ENCODE measurements at places on chromosomes 1 and 21.

DNA sequence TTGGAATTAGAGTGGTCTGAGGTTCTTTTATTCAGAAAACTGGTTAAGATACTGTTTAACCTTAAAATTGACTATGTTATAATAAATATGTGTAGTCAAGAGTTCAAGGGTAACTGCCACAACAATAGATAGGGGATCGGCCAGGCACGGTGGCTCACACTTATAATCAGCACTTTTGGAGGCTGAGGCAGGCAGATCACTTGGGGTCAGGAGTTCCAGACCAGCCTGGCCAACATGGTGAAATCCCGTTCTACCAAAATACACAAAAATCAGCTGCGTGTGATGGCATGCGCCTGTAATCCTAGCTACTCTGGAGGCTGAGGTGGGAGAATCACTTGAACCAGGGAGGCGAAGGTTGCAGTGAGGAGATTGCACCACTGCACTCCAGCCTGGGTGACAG is 39.5 kb downstream of the PDC start:
- DNase-seq: no peak

DNA sequence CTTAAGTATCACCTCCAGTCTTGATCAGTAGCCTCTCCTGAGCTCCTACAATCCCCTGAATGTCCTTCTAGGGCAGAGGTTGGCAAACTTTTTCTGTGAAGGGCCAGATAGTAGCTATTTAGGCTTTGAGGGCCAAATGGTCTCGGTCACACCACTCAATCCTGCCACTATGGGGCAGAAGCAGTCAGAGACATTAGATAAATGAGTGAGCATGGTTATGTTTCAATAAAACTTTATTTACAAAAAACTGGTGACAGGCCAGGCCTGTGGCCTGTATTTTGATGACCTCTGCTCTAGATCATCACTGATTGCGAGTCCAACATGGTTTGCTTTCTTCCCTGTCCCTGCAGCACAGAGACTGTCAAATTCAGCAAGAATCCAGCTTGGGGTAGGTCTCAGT is 36.3 kb downstream of the LRP8 start:
- no peak for DNase-seq

DNA sequence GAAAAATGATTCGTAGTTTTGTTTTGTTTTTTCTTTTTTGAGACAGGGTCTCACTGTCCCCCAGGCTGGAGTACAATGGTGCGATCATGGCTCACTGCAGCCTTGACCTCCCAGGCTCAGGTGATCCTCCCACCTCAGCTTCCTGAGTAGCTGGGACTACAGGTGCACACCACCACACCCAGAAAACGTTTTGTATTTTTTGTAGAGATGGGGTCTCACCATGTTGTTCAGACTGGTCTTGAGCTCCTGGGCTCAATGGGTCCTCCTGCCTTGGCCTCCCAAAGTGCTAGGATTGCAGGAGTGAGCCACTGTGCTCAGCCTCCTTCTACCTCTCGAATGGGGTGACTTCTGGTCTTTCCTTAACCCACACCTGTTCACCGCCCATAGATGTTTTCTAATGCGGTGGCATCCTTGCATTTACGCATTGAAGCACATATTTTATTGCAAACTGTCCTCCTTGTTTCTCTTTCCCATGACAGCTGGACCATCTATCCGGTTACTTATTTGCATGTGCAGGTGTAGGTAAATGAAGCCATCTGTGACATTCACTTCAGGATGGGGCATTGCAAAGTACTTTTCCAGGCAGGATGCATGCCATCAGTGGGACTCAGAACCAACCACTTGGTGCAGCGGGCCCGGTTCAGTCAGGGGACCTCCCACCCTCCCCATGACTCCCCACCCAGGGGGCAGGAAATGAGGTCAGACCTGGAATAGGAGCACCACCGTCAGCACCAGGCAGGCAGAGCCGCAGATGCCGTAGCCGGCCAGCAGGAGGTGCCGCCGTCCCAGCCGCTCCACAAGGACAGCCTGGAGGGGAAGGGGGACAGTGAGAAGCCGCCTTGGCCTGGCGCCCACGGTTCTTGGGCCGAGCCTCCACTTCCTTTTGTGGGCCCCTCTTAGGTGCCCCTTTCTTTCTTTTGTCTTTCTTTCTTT is 16.5 kb downstream of the SLC2A7 start:
- no peak for DNase-seq

GRCh38 chr1:29508458-29509107 is 272.3 kb downstream of the PTPRU start:
- DNase-seq: no peak

DNA sequence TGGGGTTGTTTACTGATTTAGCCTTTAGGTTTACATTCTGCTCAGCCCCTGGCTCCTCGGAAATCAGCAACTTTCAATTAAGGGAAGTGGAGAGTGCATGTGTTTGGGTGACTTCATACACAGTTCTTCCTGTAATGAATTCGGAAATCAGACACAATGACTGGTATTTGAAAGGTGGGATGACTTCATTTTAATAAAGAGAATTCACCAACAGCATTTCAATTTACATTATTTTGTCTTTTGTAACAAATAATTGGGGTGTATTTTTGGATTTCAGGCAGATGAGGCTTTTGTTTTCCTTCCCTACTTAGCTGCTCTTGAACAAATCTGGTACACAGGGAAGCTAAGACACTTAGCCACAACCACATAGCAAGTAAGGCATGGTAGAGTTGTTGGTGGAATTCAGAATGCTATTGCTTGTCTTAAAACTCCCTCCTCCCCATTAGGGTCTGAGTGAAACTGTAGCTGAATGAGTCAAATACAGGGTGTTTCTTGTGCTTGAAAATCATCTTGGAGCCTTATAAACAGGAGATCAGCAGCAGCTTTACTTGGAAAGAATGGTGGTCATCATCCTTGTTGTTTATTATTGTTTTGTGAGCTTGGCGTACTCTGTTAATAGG is 917 bp downstream of the STX12 start:
- DNase-seq: no peak

- DNase-seq: no peak
Measured at GRCh38 chr1:203656796-203657747, 30.4 kb downstream of the ATP2B4 start.

DNA sequence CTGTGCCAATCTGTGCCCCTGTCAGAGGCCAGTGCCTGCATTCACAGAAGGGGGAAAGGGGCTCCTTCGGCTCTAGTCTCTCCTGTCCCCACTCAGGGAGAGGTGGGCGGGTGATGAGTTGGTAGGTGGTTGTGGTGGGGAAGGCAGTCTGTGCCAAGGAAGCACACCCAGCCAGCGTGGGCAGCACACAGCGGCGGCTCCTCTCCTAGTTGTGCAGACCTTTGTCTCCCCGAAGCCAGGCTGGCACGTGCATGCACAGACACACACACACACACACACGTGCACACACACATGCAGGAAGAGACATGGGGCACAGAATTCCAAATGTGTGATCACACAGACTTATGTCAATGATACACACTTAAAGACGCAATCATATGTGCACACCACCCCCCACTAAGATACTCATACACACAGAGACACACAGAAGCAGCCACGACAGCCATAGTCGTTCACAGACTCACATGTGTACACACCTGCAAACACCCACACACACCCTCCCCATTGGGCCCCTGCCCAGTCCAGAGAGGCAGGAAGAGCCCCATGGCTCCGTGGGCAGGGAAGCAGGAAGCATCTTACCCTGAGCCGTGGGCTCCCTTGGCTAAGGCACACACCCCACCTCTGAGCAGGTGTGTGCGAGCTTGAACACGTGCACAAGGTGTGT is 16.4 kb downstream of the RIMS3 start:
- DNase-seq: no peak

GRCh38 chr1:202164271-202165037 is 4.1 kb upstream of the PTPN7 start:
- DNase-seq: no peak

DNA sequence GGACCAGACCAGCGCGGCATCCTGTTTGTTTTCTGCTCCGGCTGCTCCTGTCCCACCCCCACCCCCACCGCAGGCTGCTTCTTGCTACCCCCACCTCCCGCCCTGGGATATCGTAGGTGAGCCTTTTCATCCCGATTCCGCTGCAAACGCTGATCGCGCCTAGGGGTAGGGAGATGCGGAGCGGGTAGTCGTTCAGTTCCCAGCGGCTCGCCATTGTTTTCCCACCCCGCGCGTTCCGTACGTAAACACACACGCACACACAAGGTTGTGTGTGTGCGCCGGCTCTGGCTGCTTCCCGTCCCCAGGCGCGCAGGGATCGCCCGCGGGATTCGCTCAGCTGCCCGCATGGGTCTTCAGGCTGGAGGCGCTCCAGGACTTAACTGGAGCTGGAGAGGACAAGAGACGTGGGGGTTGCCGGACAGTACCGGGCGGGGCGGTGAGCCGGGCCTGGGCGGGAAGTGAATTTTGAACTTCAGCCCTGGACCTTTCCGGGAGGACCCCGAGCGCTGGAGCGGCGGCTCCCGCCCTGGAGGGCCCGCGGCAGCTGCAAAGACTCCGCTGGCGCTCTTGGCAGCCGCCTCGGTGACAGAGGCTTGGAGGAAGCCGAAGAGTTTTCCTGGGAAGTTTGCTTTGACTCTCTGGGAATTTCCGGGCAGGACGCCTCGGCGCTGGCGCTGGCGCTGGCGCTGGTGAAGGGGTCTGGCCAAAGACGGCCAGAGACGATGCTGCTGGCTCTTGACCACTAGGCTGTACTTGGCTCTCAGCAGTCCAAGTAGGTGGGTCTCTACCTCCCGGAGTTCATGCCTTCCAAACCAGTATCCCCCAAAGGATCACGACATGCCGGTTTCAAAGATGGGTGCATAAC is 1.6 kb downstream of the SOX13 start:
- DNase-seq: peak; percentile 57

DNA sequence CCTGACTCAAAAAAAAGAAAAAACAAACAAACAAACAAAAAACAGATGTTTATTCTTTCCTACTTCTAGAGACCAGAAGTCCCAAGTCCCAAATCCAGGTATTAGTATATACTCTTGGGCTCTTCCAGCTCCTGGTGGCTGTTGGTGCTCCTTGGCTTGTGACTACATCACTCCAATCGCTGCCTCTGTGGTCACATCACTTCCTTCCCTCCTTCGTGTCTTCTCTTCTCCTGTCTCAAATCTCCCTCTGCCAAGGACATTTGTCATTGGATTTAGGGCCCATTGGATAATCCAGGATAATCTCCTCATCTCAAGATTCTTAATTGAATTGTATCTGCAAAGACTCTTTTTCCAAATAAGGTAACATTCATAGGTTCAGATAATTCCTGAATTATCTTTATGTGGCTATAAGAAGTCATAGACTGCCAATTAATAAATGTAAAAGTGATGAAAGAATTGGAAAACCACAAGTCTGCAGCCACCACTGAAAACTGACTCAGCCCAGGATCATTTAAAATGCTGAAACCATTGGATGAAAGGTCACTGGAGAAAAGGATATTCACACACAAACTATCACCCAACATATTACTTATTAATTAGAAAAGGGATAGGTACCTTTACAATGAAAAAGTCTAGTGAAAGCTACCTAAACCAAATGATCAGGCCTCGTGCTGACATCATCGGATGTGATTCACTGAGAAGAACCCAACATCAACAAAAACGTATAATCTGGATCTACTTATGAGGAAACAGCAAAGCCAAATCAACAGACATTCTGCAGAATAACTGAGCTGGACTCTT is 67.1 kb downstream of the ZNF281 start:
- no peak for DNase-seq

- DNase-seq: no peak
Measured at GRCh38 chr1:29673669-29674626, 437.6 kb downstream of the PTPRU start.

- no peak for DNase-seq
Measured at GRCh38 chr1:34696981-34697380, 57.9 kb upstream of the GJB5 start.

- DNase-seq: no peak
Measured at GRCh38 chr1:82564333-82564732, 763.6 kb downstream of the ADGRL2 start.

GRCh38 chr1:101069158-101069557 is 43.6 kb upstream of the DPH5 start:
- peak; percentile 33 for DNase-seq

DNA sequence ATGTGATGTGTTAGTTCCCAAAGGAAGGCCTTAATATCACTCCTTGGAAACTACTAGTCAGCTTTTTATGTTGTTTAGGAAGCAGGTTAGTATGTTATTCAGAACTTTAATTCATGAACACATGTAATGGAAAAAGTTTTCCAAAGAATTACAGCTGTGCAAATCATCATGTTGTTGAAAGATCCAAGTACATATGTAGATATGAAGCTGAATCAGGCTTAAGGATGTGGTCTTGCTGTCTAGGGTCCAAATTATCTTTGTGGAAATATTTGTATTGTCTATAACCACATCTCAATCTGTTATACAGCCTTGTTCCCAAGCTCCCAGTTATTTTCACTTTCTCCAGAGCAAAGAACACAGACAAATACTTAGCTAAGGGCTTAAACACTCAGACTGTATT is 231.6 kb downstream of the TPR start:
- no peak for DNase-seq

DNA sequence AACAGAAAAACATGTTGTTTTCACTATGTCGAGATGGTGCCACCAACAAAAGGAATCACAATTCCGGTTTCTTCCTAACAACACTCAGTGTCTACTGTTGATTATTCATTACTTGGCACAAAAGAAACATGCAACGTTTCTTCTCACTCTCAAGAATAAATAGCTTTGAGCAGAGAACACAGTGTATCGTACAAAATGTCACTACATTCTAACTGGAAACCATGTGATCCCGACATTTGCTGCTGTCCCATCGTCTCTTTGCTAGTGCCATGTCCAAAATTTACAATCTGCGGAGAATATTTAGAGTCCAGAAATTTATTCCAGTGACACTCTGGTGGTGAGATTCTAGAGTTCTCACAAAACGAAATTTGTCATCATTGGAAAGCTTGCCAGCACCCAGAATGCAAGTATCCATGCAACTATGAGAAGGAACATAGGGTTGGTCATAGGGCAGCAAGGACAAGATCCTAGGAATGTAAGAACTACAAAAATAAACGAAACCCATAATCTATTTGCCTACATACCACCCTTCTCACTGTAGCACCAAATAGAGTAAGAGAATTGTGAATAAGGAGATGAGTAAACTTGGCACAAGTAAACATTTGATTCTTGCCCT is 505.1 kb downstream of the LTN1 start:
- DNase-seq: no peak

DNA sequence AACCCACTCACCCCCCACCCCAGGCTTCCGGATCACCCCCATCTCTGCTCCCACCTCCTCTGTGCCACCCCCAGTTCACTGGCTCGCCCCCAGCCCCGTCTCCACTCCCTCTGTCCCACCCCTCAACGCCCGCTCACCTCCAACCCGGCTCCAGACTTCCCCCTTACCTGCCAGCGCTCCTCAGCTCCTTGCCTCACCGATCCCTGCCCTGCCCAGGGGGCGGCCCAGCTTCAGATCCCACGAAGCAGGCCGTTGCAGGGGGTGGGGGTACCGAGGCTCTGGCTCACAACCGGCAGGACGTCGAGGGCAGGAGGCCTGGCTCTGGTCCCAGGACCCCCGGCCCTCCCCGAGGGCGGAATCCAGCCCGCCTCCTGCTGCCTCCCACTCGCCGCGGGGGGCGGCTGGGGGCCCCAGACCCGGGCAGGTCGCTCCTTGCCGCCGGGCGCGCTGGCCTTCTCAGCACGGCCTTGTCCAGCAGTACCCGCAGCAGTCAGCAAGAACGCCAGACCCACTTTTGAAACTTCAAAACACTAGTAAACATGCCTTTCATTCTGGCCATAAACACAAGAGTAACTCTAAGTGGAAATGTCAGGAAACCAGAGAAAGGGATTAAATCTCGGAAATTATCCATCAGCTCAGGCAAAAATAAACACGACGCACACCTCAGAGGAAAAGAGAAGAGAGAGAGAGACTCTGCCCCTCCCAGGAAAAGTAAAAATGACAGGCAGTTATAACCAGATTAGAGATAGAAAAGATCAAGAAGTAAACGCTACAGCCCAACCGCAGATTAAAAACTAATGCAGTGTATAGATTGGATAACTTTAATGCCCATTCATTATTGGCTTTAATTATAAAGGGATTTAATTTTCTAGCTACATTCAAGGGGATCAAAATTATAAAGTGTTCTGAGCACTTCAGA is 1.0 kb upstream of the FAM89A start:
- no peak for DNase-seq

Measured in globus pallidus (tissue), 1 donor.